Activated naive CD4-positive, alpha-beta T cell treated with Interleukin-2 at 50 U/mL for 16 hours (primary cell): ENCODE measurements at places on chromosomes 7 and 10.
A peak's percentile ranks its signal among the peaks of the same experiment; 100 is the strongest.

- DNase-seq = no peak
These were observed 72.1 kb downstream of the WNT2 start for GRCh38 chr7:117250801-117251200.

- DNase-seq = no peak
These were observed 30.3 kb downstream of the CCNJ start for GRCh38 chr10:96073722-96074121.

- DNase-seq = no peak
These were observed 236.2 kb downstream of the DNAJB9 start for GRCh38 chr7:108805808-108806397.

GRCh38 chr7:16982640-16983350, 101.0 kb upstream of the AGR3 start:
- peak; percentile 12 for DNase-seq

DNA sequence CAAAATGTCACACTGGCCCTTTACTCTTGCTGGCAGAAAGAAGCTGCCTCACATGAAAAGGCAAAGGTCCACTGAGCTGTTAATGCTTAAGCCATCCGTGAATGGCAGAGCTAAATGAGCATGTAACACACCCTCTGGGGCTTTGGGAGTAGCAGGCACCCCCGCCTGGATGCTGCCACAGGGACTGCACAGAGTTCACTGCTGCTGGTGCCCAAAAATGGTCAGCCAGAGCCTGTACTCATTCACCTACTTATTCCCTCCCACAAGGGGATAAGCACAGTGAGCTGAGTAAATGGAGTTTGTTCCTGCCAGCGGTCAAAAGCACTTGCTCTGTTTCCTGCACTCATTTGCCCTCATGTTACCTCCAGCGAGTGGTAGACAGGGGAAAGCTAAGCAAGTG, 374.0 kb upstream of the STEAP1 start:
- no peak for DNase-seq

DNA sequence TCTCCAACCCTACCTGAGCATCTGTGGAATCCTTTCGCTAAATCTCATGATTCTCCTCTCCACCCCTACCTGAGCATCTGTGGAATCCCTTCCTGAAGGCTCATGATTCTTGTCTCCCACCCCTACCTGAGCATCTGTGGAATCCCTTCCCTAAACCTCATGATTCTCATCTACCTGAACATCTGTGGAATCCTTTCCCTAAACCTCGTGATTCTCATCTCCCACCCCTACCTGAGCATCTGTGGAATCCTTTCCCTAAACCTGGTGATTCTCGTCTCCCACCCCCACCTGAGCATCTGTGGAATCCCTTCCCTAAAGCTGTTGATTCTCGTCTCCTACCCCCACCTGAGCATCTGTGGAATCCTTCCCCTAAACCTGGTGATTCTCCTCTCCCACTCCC, 342.0 kb downstream of the SDK1 start:
- DNase-seq = no peak
